ENCODE measurements at places on chromosomes 3 and 15.

DNA sequence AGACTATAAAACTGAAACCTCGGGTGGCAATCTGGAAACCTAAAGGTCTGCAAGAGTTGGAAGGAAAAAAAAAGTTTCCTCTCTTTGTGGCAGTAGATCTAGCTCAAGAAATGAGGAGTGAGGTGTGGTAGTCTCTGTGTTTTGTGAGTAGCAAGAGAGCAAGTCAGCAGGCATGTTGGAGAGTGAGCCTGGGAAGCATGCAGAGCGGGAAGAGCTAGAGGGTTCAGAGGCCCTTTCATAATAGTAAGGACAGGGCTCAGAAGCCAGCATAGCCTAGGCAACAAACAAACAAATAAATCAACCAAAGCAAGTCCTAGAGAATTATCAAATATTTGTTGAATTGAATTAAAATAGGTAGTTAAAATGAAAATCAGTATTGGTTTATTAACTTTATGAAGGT, 189.7 kb upstream of the CBLB start:
- no peak for DNase-seq

GRCh38 chr3:71087143-71088018, 496.1 kb downstream of the FOXP1 start:
- DNase-seq, result no peak

- DNase-seq, result no peak
Measured at GRCh38 chr3:183555541-183556081, at the start of gene KLHL6. Gene KLHL6 (minus strand): TSS chr3:183555706. CDS start chr3:183555653, 53 bp downstream.

DNA sequence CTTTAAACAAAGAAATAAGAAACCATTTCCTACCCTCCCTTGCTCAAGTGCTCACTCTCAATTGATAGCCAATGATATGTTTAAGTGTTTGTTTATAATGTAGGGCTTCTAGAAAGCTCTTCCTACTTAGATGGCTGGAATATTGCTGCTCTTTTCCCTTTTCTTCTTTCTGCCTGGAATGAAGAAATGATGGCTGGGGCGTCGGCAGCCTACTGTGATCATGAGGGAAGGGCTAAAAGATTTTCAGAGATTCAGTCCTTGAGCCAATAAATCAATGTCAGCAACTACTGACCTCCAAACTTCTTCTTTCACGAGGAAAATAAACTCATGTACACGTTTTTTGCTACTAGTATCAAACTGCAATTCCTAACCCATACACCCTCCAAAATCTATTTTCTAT, 2.1 kb upstream of the GPR27 start:
- DNase-seq, result no peak

DNA sequence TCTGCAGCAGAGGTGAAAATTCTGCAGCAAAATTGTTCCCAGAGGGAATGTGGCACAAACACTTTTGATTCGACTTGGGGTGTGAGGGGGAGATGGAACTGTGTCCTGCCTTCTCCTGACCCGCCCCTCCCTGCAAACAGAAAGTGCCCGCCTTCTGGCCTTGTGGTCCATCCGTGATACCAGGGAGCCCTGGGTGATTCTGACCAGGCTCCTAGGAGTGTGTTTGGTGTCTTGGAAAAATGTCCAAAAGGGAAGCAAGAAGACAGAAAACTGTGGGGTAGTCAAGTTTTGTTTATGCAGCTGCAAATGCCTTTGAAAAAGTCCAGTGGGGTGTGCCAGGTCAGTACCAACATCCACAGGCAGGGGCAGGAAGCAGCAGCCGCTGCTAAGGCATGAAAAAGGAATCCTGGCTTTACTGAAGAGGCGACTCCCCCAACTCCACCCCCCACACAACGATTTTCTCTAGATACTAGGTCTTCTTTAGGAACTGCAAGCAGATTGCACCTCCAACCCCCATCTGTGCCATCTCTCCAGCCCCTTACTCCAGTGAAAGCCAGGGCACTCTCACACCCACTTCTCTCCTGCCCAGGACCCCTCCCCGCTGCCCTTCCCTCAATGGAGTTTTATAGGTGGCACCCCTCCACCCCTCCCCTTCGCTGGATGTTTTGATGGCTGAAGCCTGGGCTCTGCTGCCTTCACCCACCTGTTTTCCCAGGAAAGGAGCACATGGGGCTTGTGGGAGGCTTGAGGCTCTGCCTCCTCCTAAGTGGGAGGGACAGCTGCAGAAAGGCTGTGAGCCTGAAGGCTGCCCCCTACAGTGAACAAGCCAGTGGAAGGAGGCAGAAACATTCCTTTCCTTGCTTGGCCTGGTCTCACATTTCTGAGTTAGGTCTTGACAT, 82.4 kb upstream of the HERC1 start:
- DNase-seq, result no peak

GRCh38 chr15:44798826-44799225, 62.5 kb downstream of the TRIM69 start:
- no peak for DNase-seq

DNA sequence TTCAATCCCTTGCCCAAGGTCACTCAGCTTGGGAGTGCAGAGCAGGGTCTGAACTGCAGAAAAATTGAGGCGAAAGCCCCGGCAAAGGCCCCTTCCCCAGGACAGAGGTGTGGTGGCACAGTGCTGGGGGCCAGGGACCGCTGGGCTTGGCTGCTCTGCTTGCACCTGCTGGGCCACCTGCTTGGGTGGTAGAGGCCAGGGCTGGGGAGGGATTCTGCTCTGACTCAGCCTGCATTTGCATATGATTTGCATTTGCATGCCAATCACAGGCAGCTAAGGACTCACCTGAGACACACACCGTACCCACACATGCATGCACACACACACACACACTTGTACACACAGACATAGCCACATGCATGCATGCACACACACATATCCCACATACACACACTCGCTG, 9.9 kb downstream of the GRM2 start:
- DNase-seq, result no peak

- DNase-seq, result no peak
Measured at GRCh38 chr3:50270422-50271224, 1.7 kb downstream of the SEMA3B start.

GRCh38 chr3:128859630-128860029, 19.8 kb upstream of the ACAD9 start:
- DNase-seq, result no peak

DNA sequence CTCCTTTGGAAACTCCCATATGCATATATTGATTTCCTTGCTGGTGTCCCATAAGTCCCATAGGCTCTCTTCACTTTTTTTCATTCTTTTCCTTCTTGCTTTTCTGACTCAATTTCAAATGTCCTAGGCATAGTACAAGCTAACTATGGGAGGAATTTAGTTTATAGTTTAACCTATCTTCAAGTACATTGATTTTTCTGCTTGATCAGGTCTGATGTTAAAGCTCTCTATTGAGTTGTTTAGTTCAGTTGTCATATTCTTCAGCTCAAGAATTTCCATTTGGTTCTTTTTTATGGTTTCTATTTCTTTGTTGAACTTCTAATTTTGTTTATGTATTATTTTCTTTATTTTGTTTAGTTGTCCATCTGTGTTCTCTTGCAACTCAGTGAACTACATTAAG, 121.3 kb upstream of the MNS1 start:
- no peak for DNase-seq

- DNase-seq, result no peak
Measured at GRCh38 chr3:111695636-111696117, 100.5 kb upstream of the ZBED2 start.

DNA sequence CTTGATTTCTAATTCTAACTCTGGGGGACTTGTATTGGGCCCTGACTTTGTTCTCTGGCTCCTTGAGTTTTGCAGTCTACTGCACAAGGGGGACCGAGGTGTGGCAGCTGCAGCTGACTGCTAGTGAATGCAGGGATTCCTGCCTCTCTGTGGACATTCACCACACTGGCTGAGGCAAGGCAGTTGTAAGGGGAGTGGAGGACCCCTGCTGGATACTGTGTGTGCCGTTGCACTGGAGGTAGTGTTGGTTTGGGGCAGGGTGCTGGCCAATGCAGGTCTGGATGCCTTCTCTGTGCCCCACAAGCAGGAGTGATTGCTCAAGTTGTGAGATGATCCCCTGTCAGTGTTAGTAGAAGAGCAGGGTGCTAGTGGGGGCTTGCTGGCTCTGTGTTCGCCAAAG, 626.1 kb downstream of the SQOR start:
- no peak for DNase-seq

DNA sequence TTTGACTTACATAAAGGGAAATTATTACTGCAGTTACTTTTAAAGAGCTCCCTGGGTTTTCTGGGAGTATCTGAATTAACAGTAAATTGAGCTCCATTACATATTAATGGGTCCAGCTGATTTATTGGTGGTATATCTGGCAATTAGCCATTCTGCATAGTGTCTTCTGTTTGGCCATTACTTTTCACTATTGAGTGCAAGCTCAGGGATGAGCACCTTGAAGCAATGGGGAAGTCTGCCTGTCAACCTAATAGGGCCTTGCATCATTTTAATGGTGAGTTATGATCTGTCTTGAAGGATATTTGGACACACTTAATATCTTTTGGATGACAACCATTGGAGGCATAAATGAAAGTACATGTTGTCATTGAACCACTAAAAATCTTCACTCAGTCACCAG, 73.8 kb downstream of the MFSD1 start:
- DNase-seq, result no peak

- DNase-seq, result no peak
Measured at GRCh38 chr15:58227706-58228543, 89.7 kb downstream of the AQP9 start.

DNA sequence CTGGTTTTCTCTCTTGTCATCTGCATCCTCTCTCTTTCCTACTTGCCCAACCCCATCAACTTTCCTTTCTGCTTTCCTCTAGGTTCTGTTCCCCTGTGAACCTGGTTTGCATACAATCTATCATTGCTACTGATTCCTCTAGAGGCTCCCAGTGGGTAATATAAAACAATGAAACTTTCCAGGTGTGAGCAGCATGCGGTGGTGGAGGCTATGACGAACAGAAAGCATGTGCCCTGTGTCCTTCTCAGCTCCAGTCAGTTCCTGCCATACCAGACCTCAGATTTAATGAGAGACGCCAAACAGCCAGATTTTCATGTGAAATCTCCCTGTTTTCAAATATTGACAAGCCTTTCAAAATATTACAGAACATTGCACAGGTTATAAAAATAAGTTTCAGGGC, 3.5 kb upstream of the ACAP2 start:
- DNase-seq, result no peak

DNA sequence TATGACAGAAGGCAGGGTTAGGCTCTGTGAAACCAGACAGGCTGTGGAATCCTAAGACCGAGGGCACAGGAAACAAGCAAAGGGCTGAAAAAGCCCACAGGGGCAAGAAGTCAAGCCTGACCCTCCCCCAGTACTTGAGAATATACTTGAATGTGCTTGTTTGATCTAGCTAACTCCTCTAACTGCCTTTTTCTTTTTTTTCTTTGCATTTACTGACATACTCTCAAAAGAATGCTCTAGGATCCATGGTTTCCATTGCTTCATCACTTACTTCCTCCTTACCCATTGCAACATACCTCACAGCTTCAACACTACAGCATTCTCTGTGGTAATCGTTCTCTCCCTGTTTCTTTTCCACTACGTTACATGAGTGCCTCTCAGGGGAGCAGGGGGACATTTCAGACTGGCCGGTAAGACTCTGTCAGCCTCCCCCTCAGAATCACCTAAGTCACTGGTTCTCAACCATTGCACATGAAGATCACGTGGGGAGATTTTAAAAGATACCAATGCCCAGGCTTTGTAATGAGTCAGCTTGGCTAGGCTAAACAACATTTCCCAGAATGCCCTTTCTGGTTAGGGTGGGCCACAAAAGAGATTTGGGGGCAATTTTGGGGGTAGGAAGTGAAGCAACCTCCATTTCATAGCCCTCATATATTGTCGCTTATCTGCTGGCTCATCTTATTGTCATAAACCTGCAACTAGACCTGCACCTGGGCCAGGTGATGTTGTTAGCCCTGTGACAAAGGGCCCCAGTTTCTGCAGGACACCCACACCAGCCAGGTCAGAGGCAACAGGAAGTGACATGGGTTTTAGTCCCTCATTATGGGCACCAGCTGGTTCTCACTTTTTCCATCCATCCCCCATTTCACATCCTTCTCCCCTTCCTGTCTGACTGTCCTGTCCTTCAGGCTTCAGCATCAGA, 24.6 kb upstream of the RSL24D1 start:
- no peak for DNase-seq

DNA sequence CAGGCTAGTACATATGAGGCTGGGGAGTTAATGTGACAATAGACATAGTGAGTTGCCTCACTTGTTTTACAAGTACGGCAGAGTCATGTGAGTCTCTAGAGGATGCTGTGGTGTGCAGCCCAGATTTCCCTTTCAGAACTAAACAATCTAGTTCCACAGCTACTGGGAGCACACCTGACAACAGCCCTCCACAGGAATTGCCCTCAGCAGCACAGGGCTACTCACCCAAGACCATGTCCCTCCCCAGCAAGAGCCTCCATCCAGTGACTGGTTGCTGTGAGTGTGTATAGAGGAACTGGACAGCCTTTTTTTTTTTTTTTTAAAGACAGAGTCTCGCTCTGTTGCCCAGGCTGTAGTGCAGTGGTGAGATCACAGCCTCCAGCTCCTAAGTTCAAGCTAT, 40.2 kb upstream of the UBE2E2 start:
- DNase-seq, result no peak

GRCh38 chr15:29712149-29712885, 110.0 kb downstream of the TJP1 start:
- no peak for DNase-seq

- DNase-seq, result no peak
Measured at GRCh38 chr15:79432345-79433275, 474 bp downstream of the MINAR1 start.

- no peak for DNase-seq
Measured at GRCh38 chr3:148604270-148605085, 93.2 kb upstream of the AGTR1 start.

- DNase-seq, result no peak
Measured at GRCh38 chr3:55673764-55674163, 186.7 kb upstream of the WNT5A start.

DNA sequence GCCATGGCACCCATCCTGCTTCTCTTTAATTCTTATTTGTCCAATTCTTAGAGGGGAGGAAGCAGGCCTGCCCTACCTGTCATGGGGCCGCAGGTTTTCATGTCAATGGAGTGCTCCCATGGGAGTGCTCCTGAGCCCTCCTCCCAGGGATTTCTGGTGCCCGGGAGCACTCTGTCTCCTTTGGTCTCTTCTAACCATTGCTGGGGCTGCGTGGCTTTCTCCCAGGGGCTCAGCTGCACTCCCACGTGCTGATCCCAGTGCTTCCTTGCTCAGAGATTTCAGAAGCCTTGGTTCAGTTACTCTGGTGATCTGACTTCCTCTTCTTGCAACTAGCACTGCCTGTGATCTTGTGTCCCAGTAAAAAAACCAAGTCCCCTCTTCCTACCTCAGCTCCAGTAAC, 68.0 kb upstream of the ARL8B start:
- no peak for DNase-seq

DNA sequence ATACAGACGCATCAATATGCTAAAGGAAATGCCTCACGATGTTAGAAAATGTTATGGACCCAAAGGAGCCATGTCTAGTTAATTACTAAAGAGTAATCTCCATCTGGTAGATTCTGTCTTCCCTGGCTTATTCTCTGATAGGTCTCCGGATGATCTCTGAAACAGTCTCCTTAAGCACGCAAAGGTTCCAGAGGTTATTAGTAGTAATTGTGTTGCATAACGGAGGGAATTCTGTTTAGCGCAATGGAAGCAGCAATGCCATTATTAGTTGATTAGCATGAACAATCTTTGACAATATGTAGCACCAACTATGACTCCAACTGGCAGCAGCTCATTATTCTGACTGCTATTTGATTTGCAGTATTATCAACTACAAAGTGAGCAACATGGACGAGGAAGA, 952.5 kb upstream of the SEMA6D start:
- no peak for DNase-seq

- DNase-seq, result no peak
Measured at GRCh38 chr15:48185529-48185928, 5.9 kb upstream of the CTXN2 start.

GRCh38 chr3:908839-909238, 184.0 kb upstream of the CNTN6 start:
- DNase-seq, result no peak
